T follicular helper cell (primary cell): ENCODE measurements at places on chromosomes 2 and 18.

- no peak for DNase-seq
Observed at GRCh38 chr2:201630577-201630976, 12.7 kb downstream of the TMEM237 start.

DNA sequence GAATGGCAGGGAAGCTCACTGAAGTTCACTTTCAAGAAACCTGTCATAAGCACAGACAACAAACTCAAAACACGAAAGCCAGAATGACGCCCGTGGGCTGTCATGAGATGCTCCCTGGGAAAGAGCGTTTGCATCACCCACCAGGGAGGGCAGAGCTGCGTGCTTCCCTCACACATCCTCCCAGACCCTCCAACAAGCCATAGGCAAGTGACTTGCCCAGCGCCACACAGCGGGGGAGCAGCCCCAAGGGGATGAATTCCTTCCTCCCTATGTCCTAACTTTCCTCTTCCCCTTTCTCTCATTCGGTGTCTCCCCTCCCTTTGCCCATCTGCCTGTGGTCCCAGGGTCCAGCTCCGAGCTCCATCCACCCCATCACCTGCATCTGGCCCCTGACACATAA is 10.7 kb downstream of the BIN1 start:
- DNase-seq, result no peak

- DNase-seq, result no peak
Observed at GRCh38 chr18:54606835-54607212, 15.8 kb downstream of the DYNAP start.

DNA sequence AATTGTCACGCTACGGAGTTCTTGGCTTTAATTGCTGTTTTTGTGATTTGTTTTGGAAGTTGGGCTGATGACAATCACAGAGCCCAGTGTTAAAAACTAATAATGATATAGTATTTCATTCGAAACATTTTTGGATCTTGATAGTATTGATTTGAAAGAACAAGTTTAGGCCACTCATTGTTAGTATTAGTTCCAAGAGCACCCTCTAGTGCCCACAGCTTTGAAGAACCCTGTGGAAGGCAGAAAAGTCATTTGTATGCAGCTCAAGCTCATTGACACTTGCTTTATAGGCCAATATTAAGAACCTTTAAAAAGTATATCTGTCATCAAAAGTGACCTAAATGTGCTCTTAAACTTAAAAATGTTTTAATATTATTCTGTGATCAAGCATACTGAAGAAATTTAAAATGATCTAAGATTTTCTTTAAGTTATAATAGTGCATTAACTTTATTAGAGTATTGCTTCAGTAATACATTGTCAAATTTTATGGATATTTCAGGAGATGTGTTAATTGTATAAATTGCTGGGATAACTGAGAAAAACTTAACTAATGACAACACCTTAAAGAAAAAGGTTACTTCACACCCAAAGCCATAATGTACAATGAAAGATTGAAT is 191.0 kb downstream of the GRB14 start:
- no peak for DNase-seq

- no peak for DNase-seq
Observed at GRCh38 chr2:241858206-241859016, at the start of gene PDCD1. Gene PDCD1, minus strand, starts transcription at chr2:241858894. Its CDS starts 56 bp downstream, at chr2:241858838.

DNA sequence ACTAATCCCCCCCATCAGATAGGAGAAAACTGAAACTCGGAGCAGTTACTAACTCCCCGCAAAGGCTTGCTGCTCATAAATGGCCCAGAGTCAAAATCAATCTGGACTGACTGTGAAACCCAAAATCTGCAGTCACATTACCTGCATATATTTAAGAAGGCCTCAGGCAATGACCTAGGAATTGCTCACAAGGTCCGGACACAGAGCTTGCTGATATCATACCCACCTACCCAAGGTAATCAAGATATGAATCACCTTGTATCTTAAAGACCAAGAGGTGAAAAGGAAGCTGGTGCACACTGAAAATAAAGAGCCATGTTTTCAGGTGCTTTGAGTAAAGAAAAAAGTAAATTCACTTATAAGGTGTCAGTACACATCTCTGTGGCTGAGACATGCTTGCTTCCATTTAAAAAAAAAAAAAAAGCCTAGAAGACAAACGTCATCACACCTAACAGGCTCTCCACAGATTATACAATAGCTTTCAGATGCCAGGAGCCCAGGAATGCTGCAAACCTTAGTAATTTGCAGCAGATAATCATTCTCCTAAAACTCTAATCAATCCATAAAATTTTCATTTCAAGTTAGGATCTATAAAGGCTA is 195.4 kb downstream of the ZEB2 start:
- no peak for DNase-seq

- no peak for DNase-seq
Observed at GRCh38 chr2:236674646-236675045, 105.0 kb downstream of the ACKR3 start.

DNA sequence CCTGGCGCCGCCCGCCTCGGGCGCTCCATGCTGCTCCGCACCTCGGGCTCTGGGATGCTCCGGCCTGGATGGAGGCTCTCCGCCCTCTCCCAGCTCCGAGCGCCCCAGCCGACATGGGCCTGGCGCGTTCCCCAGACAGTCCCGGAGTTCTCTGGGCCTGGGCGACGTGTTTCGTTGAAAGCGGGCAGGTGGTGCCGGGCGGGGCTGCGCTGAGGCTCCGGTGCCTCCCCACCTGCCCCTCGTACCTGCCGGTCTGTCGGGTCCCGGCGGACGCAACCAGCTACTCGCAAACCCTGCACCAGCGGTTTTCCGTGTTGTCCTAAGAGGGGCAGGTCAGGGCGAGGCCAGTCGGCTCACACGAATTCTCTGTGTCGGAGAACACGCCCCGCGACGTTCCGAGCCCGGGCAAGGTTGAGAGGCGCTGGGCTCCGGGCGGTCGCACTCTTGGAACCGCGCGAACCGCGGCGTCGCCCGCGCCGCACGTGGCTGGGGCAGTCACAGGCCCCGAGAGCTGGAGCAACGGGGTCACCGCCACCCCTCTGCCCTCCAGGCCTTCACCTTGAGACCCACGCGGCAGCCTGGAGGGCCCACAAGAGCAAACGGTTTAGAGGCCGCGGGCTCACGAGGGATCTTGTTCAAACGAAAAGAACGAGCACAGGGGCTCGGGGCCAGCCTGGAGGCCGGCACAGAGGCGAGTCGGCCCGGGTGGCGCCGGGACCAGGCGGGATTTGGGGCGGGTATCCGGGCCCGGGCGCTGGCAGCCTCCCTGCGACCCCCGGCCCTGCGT is 4.2 kb upstream of the SIX2 start:
- DNase-seq, result no peak

DNA sequence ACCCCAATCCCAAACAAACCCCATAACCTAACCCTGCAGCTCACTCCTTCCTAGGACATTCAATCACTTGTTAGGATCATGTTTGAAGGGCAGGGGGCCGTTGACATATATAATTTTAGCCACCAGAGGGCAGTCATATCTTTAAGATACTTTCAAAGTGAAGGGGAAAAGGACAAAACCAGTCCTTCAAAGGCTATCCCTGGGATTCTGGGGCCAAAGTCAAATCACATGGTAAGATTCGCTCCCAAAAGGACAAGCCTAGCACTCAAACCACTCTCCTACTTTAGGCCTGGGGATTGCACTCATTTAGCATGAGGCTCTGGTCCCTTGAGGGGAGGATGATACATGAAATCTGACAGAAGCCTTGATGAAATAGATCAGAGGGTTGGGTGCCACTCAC is 44.6 kb downstream of the HAUS1 start:
- peak; percentile 10 for DNase-seq

GRCh38 chr2:21599417-21599816 is 475.6 kb downstream of the TDRD15 start:
- no peak for DNase-seq

DNA sequence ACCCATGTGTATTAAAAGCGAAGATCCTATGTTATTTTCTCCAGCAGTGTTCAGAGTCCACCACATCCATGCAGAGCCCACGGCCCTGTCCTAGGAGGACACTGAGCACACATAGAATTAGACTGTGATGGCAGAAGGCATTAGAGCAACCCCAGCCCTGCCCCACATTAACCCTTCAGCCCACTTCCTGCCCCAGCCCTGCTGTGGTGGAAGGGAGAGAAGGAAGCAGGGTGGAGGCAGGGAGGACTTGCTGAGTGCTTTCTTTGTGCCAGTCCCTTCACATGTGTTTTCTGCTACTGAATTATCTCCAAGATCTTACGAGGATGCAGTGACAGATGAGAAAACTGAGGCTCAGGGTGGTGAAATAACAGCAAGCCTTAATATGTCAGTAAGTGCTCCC is 339.0 kb downstream of the SMAD2 start:
- no peak for DNase-seq

DNA sequence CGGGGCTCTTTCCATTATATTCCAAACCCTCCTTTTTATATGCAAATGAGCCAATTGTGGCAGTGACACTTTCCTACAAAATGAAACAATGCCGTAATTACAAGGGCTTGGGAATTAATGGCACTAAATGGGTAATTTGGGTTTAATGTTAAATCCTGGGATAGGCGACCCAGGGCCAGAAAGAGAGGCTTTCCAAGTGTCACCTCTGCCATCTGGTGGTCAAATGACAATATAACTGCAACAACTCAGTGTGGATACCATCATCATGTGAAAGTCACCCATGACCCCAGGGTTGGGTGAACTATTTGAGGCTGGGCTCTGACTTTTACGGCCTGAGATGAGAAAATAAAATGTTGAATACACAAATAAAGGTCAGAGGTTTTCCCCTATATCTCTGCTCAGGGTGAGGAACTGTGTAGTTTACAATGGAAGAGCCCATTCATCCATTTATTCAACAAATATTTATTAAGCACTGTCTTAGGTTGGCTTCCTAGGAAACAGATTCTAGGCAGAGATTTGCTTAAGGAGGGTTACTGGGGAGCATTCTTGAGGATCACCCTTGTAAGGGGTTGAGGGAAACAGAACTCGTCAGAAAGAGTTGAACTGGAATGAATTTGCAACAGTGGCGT is 13.6 kb upstream of the THADA start:
- DNase-seq, result no peak

- no peak for DNase-seq
Observed at GRCh38 chr18:50791599-50792438, 28.0 kb downstream of the MRO start.

- DNase-seq, result no peak
Observed at GRCh38 chr2:136253288-136254004, 135.5 kb upstream of the CXCR4 start.

GRCh38 chr18:73927496-73927895 is 220.1 kb downstream of the FBXO15 start:
- no peak for DNase-seq

DNA sequence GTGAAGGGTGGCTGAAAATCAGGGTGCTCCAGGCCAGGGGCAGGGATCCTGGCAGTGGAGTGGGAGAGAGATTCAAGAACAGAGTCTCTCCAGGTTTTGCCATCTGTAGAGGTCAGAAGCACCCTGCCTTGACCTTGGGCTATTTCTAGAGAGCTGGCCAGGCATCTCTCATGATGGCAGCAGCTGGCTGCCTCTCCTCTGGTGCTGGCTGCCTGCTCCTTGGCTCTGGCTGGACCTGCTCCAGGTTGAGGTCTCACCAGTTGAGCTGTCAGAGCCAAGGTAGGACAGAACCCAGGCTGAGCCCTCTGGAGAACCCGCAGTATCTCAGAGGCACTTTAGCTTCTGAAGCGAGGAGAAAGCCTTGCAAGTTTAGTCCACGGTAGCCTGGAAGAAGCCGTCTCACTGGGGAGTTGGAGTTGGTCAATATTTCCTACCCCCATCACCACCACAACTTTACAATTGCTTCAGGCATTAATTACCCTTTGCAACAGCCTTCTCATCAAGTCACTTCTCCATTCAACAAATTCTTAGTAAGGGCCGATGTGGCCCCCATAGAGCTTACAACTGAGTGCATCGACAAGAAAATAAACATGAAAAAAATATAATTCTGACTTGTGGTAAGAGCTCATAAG is 25.6 kb downstream of the GNLY start:
- DNase-seq, result no peak

- no peak for DNase-seq
Observed at GRCh38 chr2:229254206-229254605, 16.9 kb downstream of the PID1 start.

DNA sequence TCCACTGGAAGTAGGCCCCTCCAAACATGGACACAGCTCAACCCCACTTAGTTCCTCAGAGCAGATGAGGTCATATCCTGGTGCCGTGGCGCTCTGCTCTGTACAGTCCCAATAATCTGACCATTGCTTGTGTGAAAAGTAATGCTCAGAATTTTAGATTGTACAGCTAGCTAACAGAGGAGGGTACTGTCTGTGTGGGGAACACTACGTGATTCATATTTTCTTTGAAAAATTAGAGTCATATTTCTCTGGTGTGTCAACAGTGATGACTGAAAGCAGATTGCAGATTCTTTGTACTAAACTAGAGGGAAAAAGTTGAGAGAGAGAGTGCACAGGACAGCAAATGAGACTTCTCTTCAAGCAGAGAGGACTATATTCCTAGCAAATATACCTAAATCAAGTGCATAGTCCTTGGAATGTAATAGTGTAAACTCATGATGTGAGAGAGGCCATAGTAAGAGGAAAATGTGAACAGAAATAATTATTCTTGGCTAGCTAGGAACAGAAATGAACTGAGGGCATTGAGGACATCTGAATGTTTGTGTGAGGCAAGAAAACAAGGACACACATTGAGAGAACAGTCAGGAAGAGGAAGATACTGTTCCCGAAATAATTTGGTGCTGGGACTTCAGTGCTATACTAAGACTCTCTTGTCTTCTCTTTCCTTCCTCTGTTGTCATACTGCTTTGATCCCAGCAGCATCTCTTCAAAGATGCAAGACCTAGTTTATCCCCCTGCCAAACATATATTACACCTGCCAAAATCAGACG is 157.0 kb upstream of the RND3 start:
- no peak for DNase-seq

DNA sequence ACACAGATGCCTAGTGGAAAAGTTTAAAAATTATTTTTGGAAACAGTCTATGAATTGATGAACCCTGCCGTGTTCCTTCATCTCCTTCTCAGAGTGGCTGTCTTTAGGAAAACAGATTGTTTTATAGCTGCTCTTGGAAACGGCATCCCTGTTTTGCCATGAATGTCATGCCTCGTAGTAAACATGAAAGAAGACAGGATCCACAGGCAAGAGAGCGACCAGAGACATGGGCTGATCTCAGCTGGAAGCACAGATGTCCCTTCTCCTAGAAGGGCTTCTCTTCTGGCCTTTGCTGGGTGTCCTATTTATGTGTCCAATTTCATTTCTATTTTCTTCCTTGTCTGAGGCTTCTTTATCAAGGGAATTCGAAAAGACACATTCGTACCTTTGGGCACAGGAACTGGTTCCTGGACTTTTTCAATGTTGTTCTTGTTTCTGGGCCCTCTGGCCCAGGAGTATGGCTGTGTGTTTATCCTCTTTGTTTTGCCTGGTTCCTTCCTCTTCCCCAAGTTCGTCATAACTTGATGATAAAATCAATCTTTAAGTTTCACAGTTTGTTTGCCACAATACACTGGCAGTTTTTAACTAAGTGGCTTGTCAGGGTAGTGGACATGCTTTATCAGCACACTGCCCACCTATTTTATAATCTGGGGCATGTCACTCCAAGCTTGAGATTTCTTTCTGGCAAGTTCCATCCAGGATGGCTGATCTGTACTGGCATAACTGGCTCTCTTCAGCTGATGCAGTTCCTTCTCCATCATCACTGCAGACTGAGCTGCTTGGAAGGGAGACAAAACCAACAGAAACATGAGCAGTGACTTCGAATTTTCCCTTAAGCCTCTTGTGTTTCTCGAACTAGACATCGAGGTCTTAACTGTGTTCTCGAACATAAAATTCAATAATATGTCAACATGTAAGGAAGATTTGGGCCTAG is 63.2 kb upstream of the MGAT4A start:
- no peak for DNase-seq

GRCh38 chr2:217983276-217984233 is 19.2 kb downstream of the TNS1 start:
- no peak for DNase-seq
